ENCODE measurements at places on chromosomes 11 and 22.
A peak's percentile ranks its signal among the peaks of the same experiment; 100 is the strongest.

- no peak for DNase-seq
Measured at GRCh38 chr11:115207916-115208315, 296.3 kb downstream of the CADM1 start.

GRCh38 chr11:58596621-58597020 is 17.8 kb downstream of the ZFP91 start:
- no peak for DNase-seq

DNA sequence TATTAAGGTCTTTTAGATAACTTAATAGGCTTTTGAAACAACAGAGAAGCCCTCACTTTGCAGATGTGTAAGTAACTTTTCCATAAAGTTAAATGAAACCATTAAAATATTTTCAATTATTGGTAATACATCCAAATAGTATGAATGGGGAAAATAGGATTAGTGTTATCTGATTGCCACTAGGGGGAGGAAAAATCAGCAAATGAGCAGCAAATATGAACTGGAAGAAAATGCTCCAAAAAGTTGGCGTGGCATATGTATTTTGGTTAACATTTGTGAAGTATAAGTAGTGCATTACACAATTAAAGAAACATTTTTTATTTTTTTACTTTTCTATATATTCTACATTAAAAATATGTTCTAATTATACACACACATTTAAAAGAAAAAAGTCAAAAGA is 259.8 kb upstream of the ANO5 start:
- DNase-seq, result no peak

DNA sequence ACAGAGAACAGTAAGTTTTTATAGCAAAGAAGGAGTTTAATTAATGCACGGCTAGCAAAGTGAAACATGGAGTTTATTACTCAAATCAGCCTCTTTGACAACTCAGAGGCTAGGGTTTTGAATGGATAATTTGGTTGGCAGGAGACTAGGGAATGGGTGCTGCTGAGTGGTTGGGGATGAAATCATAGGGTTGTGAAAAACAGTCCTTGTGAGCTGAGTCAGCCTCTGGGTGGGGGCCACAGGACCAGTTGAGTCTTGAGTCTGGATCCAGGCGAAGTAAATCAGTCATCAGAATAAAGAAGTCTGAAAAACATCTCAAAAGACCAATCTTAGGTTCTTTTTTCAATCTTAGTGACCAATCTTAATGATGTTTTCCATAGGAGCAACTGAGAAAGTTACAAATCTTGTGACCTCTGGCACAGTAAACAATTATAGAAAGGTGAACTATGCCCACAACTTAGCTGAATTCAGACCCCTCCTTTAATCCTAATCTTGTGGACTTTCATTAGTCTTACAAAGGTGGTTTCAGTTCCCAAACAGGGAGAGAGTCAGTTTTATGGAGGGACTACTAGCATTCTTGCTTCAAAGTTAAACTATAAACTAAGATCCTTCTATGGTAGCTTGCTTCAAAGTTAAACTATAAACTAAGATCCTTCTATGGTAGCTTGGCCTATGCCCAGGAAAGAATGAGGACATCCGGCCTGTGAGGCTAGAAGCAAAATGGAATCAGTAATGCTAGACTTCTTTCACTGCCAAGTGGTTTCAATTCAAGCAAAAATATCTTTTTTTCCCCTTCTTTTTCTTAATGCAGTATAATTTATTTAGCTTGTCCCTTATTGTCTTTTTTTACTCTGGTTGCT is 84.5 kb downstream of the AASDHPPT start:
- DNase-seq, result no peak

DNA sequence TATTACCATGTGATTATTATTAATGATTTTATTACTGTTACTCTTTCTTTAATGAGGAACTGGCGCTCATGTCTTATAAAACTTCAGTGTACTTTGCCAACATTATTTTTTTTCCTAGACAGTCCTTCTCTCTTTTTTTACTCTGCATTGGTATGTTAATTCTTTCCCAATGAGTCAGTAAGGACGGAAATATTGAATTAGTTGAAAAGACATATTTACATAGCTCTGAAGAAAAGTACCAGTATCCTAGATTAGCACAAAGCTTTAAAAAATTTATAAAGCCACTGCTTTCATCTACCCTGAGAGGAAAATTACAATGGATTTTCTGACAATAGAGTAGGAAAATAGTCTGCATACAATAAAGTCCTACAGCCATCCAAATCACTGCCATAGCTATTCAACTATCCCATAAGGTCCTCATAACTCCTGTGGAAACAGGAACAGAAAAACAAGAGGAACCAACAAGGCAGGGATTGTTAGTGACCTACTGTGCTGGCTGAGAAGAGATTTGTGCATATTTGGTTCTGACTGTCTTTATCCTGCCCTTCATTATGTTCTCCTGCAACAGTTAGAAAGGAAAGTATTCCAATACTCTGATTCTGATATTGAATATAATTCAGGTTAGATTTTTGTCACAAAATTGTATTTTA is 314.4 kb downstream of the AASDHPPT start:
- no peak for DNase-seq

DNA sequence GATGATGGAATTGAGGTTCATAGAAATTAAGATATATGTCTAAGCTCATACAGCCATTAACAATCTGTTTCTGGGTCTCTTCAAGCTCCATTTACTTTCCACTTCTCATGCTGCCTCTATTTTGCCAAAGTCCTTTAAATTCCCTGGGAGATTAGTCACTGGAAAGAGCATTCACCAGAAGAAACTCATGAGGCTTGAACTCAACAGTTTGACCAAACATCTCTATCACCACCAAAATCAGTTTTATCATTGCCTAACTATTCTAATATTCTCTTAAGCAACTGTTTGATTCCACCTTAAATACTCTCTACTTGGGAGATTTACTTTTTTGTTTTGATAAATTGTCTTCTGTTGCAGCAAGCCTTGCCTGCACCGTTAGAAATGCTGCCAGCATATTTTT is 881.3 kb downstream of the KCNA4 start:
- DNase-seq, result no peak

DNA sequence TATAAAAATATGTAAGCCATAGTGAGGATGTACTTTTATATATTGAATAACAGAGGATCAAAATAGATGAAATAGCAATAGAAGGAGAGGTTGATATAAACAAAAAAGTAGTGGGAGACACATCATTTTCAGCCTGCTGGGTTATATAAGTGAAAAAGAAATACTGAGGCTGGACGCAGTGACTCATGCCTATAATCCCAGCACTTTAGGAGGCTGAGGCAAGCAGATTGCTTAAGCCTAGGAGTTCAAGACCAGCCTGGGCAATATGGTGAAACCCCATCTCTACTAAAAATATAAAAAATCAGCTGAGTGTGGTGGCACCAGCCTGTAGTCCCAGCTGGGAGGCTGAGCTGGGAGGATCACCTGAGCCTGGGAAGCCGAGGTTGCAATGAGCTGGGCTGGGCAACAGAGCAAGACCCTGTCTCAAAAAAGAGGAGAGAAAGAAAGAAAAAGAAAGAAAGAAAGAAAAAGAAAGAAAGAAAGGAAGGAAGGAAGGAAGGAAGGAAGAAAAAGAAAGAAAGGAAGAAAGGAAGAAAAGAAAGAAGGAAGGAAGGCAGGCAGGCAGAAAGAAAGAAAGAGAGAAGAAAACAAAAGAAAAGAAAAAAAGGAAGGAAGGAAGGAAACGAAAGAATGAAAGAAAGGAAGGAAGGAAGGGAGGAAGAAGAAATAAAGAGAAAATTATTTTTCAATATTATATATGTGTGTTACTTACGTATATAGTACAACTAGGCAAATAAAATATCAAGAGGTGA is 7.0 kb upstream of the P2RY2 start:
- no peak for DNase-seq

- no peak for DNase-seq
Measured at GRCh38 chr11:64351136-64351631, 7.8 kb upstream of the RPS6KA4 start.

GRCh38 chr22:32040324-32040904 is 2.6 kb upstream of the SLC5A1 start:
- DNase-seq, result no peak

DNA sequence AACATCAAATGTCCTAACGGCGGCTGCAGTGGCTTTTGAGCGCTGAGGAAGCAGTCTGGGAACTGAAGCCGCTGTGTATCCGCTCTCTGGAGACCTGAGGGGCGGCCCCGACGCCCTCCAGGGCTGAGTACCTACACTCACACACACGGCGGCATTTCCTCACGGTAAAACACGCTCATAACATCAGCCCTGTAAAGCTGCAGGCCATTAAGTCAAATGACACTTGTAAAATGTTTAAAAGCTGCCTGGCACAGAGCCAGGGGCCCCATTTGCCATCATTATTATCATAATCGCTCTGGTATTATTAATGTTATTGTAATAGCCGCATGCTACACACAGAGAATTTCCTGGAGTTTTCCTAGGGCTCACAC is 5.1 kb downstream of the CARS1 start:
- DNase-seq, result no peak

GRCh38 chr11:30811226-30811755 is 225.1 kb upstream of the MPPED2 start:
- DNase-seq, result no peak

DNA sequence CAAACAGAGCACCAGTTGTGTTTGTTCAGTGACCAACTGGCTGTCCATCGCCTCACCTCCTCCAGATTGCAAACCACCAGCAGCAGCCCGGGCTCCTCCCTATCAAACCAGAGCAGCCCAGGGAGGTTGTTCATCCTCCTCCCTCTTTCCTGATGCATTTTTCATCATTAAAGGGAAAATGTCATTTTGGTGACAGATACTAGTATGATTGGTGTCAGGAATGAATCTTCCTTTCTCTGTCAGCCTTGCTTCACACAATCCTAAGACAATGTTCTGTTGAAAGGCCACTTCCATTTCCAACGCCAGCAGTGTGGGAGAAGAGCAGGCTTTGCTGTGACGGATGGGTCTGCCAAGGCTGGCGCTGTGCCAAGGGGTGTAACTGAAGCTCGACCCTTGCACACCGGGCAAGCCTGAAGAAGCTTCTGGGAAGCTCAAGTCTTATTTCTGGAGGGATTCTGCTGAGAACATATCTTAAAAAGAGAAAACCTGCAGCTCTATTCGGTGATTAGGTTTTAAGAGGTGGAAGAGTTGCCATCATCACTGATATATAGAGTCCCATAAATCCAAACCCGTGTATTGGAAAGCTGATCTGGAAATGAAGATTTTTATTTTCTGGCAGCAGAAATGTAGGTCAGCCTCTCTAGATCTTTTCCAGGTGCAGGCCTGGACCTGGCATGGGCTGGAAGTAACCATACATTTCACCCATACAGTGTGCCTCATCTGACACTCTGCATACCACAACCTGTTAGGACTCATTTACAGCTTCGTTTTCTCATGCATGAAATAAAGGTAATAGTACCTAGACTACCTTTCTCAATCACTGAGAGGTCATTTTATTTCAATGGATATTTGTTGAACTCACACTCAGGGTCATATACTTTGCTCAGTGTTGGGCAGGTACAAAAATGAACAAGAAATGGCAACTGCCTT is 524.5 kb downstream of the NTM start:
- no peak for DNase-seq

DNA sequence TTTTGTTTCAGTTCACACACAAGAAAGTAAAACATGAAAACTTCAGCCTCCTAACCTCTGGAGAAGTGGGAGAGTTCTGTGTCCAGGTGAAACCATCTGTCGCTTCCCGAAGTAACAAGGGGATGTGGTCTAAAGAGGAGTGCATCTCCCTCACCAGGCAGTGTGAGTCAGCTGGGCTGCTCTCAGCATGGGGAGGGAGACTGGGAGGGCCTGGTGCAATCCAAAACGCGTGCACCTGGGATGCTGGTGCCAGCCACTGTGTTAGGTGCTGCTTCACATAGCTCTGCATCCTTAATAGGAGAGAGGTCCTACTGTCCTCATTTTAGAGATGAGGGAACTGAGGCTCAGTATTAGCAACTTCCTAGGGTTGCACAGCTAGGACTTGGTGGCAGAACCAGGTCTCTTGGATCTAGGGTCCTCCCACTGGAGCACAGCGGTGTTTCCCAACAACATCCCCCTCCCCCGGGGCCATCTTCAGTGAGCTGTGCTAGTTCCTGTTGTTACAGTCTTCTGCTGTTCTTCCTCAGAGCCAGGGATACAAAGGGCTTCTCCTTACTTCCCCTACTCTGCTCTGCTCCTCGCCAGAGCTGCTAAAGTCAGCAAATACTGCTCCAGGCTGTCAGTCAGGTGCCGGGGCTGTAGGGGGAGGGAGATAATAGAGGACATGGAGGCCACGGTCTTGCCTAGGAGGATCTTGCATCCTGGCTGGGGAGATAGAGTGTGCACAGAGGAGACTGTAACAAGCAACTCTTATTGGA is 8.0 kb downstream of the IL10RA start:
- DNase-seq, result no peak

DNA sequence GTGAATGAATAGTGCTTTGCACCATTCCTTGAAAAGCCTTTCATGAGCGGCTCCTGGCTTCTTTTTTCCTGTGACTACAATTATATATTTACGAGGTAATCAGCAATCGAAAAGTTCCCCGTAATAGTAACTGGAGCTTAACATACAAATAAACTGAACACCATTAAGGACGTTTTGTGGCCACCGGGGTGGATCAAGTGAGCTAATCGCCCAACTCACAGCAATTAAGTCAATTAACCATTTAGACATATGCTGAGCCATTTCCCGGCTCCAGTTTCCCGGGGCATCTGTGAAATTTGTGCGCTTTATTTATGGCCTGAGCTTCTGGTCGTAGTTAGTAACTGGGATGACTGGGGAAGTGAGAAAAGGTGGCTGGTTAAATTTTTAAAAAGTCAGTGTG is 465.2 kb downstream of the MIAT start:
- no peak for DNase-seq

DNA sequence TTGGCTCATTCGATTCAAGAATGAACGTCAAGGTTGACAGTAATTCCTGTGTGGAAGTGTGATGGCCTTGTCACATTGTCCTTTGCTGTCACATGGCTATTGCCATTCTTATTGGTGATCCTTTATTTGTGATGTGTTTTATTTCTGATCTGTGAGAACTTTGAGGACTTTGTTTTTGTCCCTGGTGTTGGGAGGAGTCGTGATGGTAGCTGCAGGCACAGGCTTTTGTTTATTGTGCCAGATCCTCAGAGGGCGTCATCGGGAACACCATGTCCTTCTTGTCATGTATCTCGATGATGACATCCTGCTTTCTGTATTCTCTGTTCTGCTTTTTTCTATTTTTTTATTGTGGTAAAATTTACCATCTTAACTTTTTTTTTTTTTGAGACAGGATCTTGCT is 5.6 kb downstream of the PICK1 start:
- no peak for DNase-seq

GRCh38 chr11:44928144-44928543 is 22.5 kb downstream of the TP53I11 start:
- DNase-seq, result no peak

- DNase-seq, result no peak
Measured at GRCh38 chr22:16774911-16775500, 50.2 kb downstream of the XKR3 start.

DNA sequence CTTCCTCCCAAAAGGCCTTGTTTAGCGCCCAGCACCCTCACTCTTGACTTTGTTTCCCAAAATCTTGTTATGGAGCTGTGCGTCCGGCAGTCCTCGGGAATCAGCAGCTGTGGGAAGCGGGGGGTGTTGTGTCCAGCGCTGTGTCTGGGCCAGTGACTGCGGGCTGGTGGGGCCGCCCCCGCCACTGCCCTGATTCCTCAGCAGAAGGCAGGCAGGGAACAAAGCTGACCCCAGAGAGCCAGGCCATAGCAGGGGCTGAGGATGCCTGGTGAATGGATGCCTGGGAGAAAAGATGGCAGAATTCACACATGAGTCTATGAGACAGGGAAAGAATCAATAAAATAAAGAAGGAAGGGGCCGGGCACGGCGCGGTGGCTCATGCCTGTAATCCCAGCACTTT is 2.5 kb downstream of the APOBEC3C start:
- DNase-seq, result no peak

GRCh38 chr11:65317025-65317786 is 2.5 kb downstream of the CDC42EP2 start:
- peak; percentile 88 for DNase-seq
